ENCODE measurements at places on chromosomes 12 and 14. TPM values are rescaled to one million over a fixed set of nuclear protein-coding genes. Genes with fewer than 3 reads are reported as not detected.

DNA sequence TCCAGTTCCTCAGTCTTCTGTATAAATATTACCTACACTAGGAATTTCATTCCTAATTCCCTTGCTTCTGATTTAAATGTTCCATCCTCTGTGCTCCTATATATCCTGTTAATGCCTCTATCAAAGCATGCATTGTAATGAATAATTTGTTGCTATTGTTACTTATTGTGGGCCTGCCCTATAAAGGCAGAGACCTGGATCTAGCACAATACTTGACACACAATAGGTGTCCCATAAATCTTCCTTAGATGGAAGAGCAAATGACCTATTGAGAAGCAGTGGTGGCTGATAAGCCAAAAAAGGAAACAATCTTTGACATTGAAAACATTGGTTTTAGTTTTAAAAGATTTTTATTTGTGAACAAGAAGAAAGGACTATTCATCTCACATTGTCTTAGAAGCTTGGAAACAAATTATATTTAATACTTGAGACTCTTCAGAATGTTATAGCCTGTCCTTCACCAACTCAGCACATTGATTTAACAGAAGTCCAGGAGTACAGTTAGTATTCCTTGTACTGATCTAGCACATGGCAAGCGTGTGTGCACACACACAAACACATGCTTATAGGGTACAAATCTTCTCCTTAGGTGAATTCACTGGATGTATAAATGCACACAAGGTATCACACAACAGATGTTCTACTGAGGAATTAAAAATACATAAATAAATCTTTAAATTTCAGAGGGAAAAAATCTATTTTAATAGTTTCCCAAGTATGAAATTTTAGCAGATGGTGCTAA, 135.9 kb downstream of the DUSP6 start:
- no peak for DNase-seq

- DNase-seq, result peak; percentile 72
Measured at GRCh38 chr14:85934123-85934885, 404.4 kb downstream of the FLRT2 start.

GRCh38 chr14:80535171-80535570, 323.9 kb upstream of the DIO2 start:
- DNase-seq, result no peak

The C14orf132 gene
- 0.50 TPM for total RNA-seq

DNA sequence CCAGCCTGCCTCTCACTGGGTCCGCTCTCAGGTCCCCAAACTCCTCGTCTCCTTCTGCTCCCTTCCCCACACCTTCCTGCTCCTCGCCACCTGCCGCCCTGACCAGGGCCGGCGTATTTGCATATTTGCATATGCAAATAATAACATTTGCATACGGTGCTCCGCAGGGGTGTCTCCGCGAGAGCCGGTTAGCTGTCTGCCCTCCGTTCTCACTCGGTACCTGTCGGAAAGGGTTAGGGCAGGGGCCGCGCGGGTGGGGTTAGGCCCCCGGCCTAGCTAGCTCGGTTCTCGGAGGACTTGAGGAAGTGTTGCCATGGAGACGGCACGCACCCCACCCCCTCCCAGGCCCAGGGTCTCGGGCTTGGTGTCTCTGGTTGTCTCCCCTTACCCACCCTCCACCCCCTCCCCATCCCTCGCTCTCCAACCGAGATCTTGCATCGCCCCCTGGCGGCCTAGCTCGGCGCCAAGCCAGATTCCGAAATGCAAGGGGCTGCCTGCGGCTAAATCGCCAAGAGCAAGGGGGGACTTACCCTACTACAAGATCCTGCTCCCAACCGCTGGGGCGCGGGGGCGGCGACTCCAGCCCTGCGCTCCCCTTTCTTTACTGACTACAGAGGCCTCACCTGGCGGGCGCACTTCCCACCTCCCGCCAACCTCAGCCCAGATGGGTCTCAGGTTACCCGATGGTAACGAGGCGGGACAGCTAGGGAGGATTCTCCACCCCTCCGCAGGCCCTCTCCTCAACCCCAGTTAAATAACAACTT, 8.1 kb downstream of the STAC3 start:
- peak; percentile 69 for DNase-seq

The NEDD8 gene
- 214 TPM for total RNA-seq

The PRH2 gene
- not detected for total RNA-seq

GRCh38 chr12:39227218-39227617, 215.7 kb downstream of the KIF21A start:
- no peak for DNase-seq

GRCh38 chr14:106670011-106670410, 1143.6 kb downstream of the TMEM121 start:
- DNase-seq, result no peak

GRCh38 chr12:43378448-43378847, 173.6 kb downstream of the ADAMTS20 start:
- no peak for DNase-seq

The CRIP1 gene
- total RNA-seq, result 587 TPM

GRCh38 chr12:107233551-107233950, 140.2 kb upstream of the CRY1 start:
- no peak for DNase-seq

DNA sequence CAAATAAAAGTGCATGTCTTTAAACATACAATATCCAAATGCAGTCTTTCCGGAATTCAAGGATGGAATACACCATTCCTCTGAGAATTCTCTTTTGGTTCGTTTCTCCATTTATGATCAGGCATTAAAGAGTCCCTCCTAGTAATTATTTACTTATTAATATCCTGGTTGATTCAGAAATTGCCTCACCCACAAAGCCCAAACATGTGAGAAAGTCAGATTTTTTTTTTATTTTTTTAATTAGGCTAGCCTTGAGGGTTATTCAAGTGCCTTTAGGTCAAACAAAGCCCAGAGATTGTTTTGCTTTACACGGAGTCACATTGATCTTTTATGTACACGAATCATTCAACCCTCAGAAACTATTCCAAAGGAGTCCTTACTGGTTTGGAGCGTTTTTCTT, 6.4 kb upstream of the TSPAN8 start:
- no peak for DNase-seq

The SLC11A2 gene
- total RNA-seq, result 29.9 TPM

GRCh38 chr12:1419849-1420371, 174.5 kb downstream of the FBXL14 start:
- DNase-seq, result no peak

The HSP90AA1 gene
- 702 TPM for total RNA-seq

The ASCL1 gene
- total RNA-seq, result not detected

GRCh38 chr14:101066826-101067510, 163.4 kb upstream of the RTL1 start:
- DNase-seq, result no peak

The DPPA3 gene
- not detected for total RNA-seq

DNA sequence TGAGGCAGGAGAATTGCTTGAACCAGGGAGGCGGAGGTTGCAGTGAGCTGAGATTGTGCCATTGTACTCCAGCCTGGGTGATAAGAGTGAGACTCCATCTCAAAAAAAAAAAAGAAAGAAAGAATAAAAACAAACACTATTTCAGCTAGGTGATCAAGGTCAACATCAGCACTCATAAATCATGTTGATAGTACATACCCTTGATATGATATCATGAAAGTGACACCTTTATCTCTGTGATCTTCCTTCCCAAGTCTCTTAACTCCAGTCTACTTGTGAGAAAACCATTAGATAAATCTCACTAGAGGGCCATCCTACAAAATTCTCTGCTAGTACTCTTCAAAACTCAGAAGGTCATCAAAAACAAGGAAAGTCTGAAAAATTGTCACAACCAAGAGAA, 44.2 kb upstream of the PTGR2 start:
- DNase-seq, result no peak

- peak; percentile 25 for DNase-seq
Measured at GRCh38 chr12:38771871-38772270, 133.5 kb downstream of the CPNE8 start.

The CLEC14A gene
- not detected for total RNA-seq

The LHX5 gene
- total RNA-seq, result not detected

GRCh38 chr14:59272633-59273032, 84.2 kb downstream of the DAAM1 start:
- no peak for DNase-seq

DNA sequence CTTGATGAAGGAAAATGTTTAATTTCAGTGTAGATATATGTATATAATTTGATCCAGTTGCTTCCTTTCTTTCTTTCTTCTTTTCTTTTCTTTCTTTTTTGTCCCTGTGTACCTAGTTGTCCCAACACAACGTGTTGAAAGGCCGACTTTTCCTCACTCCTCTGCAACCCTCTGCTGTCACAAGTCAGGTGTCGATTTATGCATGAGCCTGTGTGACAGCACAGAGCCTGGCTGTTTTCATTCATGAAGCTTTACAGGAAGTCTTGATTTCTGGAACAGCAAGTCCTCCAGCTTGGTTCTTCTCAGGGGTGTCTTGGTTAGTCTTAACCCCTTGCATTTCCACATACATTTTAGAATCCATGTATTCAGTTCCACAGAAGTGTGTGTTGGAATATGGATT, 88.1 kb downstream of the PPP2R5C start:
- DNase-seq, result no peak

Measured in activated CD8-positive, alpha-beta T cell treated with anti-CD3 and anti-CD28 coated beads, Interleukin-2, amount 10 ng/mL, durations not matched to agents 7 days and 5 days (primary cell).